ENCODE measurements at places on chromosomes 2 and 18.

DNA sequence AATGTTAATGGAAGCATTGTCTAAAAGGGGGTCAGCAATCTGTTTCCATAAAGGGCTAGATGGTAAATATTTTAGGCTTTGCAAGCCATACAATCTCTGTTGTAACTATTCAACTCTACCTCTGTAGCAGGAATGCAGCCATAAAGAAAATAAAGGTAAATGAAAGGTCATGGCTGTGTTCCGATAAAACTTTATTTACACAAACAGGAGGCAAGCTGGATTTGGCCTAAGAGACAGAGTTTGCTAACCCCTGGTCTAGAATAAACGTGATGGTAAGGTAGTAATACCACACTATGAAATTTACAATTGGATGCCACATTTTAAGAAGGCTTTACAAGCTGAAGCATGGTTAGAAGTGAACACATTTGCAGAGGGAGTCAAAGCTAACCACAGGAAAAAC is 91.4 kb downstream of the EXOC6B start:
- DNase-seq: no peak

GRCh38 chr2:144530596-144530995 is 10.7 kb upstream of the ZEB2 start:
- DNase-seq: no peak

DNA sequence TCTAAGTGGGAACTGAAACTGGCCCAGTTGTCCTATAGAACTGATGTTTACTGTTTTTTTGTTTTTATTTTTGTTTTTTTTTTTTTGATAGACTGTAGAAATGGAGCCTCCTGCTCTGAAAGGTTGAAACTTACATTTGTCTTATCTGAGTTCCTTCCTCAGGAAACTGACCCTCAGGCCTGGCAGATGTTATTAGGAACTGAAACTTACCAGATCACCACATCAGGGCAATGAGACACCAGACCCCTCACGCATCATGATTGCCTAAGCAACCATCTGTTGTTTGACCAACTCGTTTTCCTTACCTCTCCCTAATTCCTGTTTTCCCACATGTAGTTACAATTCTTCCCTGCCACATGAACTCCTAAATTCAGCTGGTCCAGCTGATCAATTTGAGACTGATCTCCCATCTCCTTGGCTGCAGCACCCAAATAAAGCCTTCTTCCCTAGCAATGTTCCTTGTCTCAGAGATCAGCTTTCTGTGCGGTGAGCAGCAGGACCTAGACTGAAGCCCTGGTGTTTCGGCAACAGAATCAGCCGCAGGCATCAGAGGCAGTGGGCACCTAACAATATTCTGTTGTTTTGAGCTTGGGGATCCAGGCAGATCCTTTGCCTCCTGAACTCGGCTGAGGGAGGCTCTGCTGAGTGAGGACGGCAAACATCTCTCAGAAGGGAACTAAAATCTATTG is 96.8 kb downstream of the MSH2 start:
- no peak for DNase-seq

GRCh38 chr2:237603049-237603717 is 12.6 kb upstream of the RAB17 start:
- no peak for DNase-seq

- DNase-seq: no peak
Measured at GRCh38 chr2:234420408-234420807, 76.5 kb downstream of the ARL4C start.
